Right renal pelvis (tissue), 4 donors: ENCODE measurements at places on chromosomes 11 and 22.

DNA sequence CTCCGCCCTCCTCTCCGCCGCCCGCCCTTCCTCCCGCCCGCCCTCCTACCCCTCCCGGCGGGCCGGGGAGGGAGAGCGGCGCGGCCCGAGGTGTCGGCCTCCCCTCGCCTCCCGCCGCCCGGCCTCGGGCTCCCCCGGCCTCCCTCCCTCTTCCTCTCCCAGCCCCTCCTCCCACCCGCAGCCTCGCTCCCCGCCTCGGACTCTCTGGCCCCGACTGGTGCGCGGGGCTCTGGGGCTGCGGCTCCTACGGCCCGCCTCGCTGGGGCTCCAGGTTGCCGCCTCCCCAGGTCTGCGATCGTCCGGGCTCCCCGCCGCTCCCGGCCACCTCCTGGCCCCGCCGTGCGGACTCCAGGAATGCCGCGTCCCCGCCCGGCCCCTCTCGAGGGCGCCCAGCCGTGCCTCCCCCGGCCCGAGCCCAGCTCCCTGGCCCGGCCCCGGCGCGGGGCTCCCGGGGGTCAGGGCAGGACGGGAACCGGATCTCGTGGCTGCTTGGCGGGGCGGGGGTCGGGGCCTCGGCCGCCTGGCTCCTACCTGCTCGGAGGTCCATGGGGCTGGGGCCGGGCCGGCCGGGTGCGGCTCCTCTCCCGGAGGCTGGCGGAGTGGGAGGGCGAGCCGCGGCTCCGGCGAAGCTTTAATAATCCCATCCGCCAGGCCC, at the start of gene CLCF1:
TSS of gene CLCF1 (minus strand) at position 606 of the 655 bp plus-strand sequence. CDS start at position 547, 59 bp downstream.
- no peak for DNase-seq

GRCh38 chr11:104866815-104867214, 31.4 kb downstream of the CASP12 start:
- DNase-seq, result no peak

GRCh38 chr11:12087075-12088004, 23.1 kb upstream of the MICAL2 start:
- DNase-seq, result no peak

GRCh38 chr11:94758666-94759065, 9.5 kb upstream of the AMOTL1 start:
- DNase-seq, result no peak

DNA sequence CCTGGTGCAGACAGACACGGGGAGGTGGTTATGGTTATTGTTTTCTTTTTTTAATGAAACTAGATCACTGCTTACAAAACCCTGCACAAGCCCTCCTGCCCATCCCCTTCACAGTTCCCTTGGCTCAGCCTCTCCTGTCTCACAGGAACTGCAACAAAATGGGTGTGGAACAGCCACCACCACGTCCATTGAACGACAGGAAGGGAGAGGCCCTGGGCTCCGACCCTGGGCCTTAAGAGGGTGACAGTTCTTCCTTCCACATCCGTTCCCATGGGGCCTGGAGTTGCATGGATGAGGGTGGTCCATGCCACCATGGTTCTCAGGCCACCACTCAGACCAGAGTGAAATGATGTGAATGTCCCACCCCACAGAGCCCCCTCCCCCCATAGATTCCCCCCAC, 15.7 kb downstream of the PRPF19 start:
- DNase-seq, result no peak

DNA sequence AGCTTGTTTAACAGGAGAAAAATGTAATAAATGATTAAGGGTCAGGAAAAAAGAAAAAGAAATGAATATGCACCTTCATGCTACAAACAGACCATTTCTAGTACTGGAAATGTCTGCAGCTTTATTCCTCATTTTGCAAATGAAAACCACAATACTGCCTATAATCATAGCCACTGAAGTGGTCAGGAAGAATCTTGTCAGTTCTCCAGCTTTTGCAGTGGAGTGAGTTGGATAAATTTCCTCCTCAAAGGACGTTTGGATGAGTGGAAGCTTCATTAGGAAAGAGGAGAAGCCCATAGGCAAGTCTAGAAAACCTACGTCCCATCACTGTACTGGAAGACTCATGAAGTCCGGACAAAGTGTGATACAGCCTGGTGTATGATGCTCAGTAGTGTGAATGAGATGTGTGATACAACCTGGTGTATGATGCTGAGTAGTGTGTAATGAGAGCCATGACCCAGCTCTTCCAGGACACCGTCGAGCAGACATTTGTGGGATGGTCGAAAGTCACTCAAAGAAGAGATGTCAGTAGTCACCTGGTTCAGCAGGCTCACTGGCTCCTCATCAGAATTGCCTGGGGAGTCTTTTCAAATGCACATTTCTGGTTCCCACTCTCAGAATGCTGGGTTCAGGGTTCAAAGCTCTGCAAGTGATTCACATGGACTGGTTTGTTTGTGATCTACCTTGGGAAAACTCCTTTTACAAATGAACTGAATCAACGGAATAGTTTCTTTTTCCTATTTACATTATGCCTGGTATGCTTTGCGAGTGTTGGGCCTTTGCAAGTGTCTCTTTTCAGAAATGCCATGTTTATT, 101.3 kb downstream of the PDHX start:
- no peak for DNase-seq

- no peak for DNase-seq
These were observed 129.6 kb downstream of the CEP164 start for GRCh38 chr11:117457031-117457785.

GRCh38 chr22:24994070-24994763, 41.7 kb downstream of the KIAA1671 start:
- no peak for DNase-seq

- DNase-seq, result no peak
These were observed 241.2 kb downstream of the CASP12 start for GRCh38 chr11:104657083-104657482.

GRCh38 chr22:46146329-46146728, 4.0 kb upstream of the PPARA start:
- DNase-seq, result no peak
